Aorta (tissue), 5 donors: ENCODE measurements at places on chromosomes 11 and 22. TPM values are rescaled to one million over a fixed set of nuclear protein-coding genes. Genes with fewer than 3 reads are reported as not detected.

DNA sequence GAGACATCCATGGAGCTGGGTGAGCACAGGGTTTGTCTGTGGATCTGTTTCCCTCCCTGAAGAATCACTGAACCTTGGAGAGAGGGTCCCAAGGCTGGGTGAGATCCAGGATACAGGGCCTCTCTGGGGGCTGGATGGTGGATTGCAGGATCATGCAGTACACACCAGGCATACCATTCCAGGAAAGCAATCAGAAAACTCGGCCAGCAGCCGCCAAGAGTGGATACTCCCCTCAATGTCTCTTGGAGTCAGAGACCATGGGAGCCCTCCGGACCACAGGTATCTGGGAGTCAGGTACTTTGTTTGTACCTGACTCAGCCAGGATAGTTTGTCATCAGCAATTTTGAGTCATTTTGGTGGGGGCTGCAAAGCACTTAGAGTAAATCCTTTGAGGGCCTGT is 14.6 kb upstream of the SYT13 start:
- DNase-seq = no peak

GRCh38 chr22:39501644-39502108 is 414 bp upstream of the MIEF1 start:
- DNase-seq = no peak

GRCh38 chr22:50314081-50314454 is 6.6 kb upstream of the PLXNB2 start:
- DNase-seq = no peak

GRCh38 chr22:19443544-19444211 is 3.8 kb downstream of the C22orf39 start:
- DNase-seq = no peak

DNA sequence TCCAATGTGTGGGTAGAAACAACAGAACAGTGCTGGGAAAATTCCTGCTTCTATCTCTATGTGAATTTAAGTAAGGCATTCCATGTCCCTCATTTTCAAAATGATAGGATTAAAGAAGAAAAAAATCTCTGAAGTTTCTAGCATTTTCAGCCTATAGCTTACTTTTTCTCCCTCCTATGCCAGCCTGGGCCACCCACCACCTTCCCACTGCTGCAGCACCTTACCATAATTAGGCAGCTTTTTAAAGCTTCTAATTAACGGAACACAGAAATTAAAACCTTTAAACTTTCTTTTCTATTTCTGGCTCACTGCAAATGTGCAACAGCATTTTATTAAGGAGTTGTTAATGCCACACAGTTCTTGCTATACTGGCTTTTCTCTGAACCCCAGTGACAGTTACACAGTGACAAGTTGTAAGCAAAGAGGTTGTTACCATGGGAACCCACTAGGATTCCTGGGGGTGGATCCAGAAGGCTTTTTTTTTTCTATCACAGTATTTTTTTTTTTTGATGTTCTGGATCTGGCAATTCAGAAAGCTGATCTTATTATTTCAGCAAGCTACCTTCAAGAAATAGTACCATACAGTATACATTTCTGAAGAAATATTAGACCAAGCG is 20.2 kb downstream of the CELF1 start:
- no peak for DNase-seq

The SLC5A4 gene
- 2.9 TPM for total RNA-seq

The TBX1 gene
- 5.6 TPM for total RNA-seq

The NLRP14 gene
- not detected for total RNA-seq

The UPK2 gene
- not detected for total RNA-seq

DNA sequence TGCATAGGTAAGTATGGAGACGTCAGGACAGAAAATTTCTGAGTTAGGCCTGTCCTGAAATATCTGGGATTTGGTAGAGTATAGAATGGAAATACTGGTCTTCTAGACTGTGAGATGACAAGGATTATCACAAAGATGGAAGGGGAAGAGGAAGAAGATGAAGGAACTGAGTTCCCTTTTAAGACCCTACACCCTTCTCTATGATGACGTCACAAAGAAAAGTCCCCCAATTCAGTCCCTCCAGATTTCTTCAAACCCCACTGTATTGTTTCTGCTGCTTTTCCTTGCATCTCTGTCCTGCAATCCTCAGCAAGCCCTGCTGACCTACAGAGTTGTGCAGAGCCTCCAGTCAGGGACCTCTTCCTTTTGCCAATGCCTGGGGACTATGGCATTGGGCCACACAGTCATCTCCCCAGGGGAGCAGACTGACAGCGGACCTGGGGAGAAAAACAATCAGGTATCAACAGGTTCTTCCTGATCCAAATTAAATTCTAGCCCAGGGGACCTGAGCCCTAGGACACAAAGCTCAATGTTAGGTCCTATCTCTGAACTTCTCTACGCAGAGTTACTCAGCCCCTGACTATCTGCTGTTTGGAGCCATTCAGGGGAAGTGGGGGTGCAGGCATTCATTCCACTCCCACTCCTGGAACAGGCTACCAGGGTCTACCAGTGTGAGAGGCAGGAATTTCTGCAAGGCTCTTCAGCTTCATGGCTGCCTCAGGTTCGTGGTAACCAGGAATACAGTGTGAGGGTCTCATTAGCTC is 49.2 kb upstream of the POU2AF1 start:
- DNase-seq = no peak

GRCh38 chr11:13343931-13344717 is 66.5 kb downstream of the BMAL1 start:
- DNase-seq = peak; percentile 79

GRCh38 chr11:13216019-13216710 is 61.4 kb upstream of the BMAL1 start:
- DNase-seq = peak; percentile 83

The DRG1 gene
- total RNA-seq = 34.4 TPM

The UPB1 gene
- total RNA-seq = 1.2 TPM

- no peak for DNase-seq
These were observed 11.9 kb downstream of the DKK3 start for GRCh38 chr11:11996321-11997048.

The SYT8 gene
- 0.19 TPM for total RNA-seq

GRCh38 chr11:61919705-61920631 is 2.6 kb upstream of the RAB3IL1 start:
- no peak for DNase-seq
